ENCODE measurements at places on chromosomes 1 and 21. TPM values are rescaled to one million over a fixed set of nuclear protein-coding genes. Genes with fewer than 3 reads are reported as not detected.

DNA sequence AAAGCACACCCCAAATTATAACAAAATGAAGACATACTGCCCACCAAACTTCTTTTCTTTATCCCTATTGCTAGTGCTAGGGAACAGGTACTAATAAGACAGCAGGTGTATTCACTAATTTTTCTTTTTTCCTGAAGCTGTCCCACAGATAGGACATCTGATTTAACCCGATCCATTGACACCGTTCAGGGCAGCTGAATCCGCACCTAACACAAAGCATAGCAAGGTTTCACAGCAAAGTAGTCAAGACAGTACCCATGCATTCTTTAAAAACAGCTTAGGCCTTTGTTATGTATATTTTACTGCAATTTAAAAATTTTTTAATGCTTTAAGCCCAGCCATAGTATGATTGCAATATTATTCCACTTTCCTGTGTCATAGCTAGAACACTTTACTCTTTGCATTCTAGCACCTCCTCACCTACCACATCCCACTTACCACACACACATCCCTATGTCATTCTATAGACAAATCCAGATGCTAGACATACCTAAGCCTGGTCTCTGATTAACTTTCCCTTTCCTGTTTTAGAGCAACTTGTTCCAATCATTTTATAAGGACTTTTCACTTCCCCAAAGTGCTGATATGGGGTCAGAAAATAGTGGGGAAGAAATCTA lies 40.4 kb downstream of the GATAD2B start:
- DNase-seq, result peak; percentile 8

DNA sequence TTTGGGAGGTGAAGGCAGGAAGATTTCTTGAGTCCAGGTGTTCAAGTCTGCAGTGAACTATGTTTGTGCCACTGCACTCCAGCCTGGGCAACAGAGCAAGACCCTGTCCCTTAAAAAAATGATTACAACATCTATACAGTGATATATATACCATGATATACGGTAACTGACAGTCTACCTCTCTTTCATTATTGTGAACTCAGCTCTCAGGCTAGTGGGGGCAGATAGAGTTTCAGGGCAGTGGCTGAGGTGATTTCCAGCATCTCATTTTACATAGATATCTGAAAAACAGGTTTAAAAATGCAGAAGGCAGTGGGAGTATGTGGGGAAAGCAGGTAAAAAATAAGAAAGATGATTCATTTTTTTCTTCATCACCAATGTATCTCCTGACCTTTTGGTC lies 8.1 kb upstream of the NTNG1 start:
- DNase-seq, result no peak

GRCh38 chr21:41754479-41754891 lies 12.4 kb downstream of the RIPK4 start:
- no peak for DNase-seq

DNA sequence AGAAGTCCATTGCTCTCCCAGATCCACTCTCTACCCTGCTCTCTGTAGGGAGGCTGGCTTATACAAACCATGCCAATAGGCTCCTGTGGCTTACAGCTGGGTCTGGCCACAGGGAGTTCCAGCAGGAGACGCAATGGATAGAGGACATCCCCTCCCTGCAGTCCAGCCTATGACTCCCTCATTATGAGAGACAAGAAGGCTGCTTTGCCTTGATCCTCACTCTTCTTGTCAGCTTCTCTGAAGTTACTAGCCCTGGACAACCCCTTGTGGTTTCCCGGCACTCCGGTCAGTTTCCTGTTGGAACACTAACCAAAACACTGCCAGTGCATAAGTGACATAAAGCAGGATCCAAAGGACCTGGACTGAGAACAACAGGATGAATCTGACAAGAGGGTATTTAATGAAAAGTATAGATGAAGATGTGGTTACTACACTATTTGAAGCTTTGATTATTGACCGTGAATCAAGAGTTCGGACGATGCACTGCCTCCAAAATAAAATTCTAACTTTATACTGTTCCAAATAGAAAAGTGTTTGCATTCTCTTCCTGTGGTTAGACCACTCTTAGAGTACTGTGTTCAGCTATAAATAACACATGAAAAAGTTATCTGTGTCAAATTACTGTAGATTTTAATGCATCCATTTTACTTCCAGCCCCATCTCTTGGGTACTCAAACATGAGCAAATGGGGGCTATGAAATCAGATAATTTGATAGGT lies 32.7 kb upstream of the ZNF326 start:
- DNase-seq, result peak; percentile 66

- no peak for DNase-seq
These were observed 13.1 kb downstream of the CD1E start for GRCh38 chr1:158366783-158367182.

GRCh38 chr21:44890338-44890931 lies 16.9 kb upstream of the PTTG1IP start:
- no peak for DNase-seq

DNA sequence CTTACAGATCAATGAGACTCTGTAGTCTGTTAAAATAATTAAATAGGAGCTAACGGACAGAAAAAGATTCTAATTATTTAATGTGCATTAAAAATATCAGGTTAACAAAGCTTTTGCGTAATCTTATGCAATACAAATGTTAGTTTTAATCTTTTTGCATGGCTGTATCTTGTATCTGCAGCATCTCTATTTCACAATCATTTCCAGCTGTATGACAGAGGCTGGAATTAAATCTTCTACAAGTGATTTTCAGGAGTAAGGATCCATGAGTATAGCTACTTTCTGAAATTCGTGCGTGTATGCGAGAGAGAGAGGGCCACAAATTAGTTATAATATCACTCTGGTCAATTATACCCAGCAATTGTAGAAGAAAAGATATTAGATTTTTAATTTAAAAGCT lies 1446.8 kb downstream of the NCAM2 start:
- no peak for DNase-seq

GRCh38 chr1:44903011-44903680 lies 60.1 kb upstream of the PTCH2 start:
- no peak for DNase-seq

GRCh38 chr1:178046591-178047270 lies 47.2 kb upstream of the RASAL2 start:
- DNase-seq, result no peak

DNA sequence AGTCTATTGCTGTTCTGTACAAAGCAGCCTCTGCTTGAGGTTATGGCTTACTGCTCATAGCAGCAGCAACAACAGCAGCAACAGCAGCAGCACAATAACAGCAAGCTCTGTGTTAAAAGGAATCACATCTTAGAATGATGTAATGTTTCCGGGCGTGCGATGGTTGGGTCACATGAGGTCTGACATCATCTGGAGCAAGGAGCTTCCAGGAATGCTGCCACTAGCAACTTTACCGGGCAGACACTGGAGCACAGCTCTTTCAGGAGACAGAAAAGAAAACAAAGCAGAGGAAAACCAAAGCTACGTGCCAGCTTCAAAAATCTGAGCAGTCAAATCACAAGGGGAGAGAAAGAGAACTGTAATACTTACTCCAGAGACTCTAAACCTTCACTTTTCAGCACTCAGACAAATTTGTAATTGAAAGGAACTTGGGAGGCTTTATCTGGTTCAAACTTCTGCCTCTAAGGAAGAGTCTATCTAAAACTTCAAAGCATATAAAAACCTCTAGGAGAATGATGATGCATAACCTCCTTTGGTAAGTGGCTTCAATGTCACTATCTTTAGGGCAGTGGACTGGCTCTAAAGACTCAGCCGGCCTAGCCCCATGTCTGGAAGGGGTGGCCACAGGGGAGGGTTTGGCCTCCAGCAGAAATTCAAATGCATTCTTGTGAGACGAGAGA lies 28.3 kb upstream of the RAB3GAP2 start:
- DNase-seq, result peak; percentile 96

DNA sequence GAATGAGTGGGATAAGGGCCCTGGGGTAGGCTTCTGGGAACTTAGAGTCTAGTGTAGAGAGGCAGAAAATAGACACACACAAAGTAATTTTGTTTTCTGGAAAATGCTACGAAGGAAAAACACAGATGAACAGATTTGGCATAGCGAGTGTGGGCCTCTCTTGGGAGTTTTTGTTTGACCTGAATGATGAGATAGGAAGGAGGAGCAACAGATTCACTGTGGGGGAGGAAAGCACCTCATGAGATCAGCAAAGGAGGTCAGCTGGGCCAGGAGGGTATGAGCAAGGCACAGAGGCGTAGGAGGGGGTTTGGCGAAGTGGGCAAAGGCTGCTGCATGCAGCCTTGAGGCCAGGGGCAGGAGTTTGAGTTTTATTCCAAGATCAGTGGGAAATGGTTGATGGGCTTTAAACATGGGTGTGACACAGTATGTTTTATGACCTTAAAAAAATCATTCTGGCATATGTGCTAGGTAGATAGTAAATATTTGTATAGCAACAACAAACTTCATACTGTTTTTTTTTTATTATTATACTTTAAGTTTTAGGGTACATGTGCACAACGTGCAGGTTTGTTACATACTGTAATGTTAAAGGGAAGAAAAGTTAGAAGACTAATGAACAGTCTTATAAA lies 57.9 kb downstream of the FGGY start:
- DNase-seq, result no peak

The C4BPB gene
- total RNA-seq, result 0.34 TPM

The TDRD10 gene
- total RNA-seq, result 6.0 TPM

The RBM11 gene
- total RNA-seq, result not detected

The TRIM45 gene
- 0.84 TPM for total RNA-seq

The PROK1 gene
- not detected for total RNA-seq

The GPR37L1 gene
- under 0.01 TPM for total RNA-seq

The C8A gene
- total RNA-seq, result not detected

The MCM3AP gene
- total RNA-seq, result 121 TPM

Measured in dermis blood vessel endothelial cell (primary cell).